Cardiac fibroblast (primary cell): ENCODE measurements at places on chromosomes 12 and 14.

GRCh38 chr12:124651516-124652273, 84.3 kb upstream of the NCOR2 start:
- DNase-seq: no peak

DNA sequence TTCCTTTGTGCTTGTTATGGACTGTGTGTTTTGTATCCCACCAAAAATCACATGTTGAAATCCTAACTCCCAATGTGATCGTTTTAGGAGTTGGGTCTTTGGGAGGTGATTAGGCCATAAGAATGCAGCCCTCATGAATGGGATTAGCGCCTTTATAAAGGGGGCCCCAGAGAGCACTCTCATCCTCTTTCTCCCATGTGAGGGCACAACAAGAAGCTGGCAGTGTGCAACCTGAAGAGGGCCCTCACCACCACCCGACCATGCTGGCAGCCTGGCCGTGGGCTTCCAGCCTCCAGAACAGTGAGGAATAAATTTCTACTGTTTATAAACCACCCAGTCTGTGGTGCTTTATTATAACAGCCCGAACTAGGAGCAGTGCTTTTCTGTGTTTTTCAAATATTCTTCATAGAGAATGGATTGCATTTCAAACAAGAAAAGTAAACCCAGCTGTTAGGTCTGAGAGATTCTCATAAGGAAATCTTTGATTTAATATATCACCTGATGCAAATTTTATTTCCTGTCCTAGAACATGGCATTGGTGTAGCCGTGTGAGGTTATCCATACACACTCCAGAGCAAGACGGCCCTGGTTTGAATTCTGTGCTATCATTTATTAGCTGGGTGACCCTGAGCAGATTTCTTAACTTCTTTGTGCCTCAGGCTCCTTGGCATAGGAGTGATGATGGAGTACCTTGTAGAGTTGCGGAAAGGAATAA, 27.8 kb downstream of the HSPB8 start:
- no peak for DNase-seq

DNA sequence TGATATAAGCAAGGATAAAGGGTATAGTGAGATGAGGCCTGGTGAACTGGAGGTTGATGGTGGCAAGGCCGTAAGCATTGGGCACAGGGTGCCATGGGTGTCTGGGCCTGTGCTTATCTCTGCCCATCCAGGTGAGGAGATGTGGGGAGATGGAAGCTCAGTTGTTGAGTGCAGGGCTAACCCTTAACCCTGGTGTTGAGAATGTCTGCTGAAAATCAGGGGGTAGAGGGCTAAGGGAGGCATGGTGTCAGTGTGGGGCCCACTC, 86.1 kb downstream of the SYNE2 start:
- no peak for DNase-seq

GRCh38 chr12:46468813-46469212, 96.2 kb upstream of the SLC38A2 start:
- no peak for DNase-seq

GRCh38 chr14:21107283-21107800, 6.5 kb downstream of the TMEM253 start:
- DNase-seq: no peak

- DNase-seq: no peak
Observed at GRCh38 chr14:25803386-25804018, 753.6 kb upstream of the STXBP6 start.

DNA sequence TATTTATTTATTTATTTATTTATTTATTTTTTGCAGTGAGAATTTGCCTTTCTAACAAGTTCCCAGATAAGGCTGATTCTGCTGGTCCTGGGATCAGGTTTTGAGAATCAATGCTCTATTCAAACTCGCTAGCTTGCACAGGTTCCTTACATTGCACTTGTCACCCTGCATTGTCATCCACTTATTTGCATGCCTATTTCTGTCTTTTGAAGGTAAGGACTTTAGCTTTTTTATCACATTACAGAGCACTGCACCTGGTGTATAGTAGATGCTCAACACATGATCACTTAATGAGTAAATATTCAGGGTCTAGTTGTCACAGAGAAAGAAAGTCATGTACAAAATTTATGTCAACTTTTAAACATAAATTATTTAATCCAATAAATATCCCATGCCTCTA, 219.7 kb upstream of the BTG1 start:
- DNase-seq: no peak

- no peak for DNase-seq
Observed at GRCh38 chr14:97057238-97058073, 260.3 kb downstream of the VRK1 start.

DNA sequence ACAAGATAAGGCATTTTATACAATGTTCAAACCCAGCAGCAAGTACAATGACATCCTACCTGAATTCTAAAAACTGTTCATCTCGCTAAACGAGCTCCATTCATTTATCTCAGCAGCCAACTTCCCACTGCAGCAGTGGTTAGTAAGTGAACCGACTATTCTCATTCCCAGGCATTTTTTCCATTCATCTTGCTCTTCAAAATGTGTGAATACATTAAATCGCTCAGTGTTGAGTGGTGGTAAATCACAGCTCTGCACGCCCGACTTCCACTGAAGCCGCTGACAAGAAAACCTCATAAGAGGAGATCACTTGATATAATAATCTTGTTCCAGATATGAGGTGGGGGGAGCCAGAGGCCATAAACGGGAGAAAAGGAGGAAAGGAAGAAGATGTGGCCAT, 746.2 kb upstream of the USP15 start:
- no peak for DNase-seq

DNA sequence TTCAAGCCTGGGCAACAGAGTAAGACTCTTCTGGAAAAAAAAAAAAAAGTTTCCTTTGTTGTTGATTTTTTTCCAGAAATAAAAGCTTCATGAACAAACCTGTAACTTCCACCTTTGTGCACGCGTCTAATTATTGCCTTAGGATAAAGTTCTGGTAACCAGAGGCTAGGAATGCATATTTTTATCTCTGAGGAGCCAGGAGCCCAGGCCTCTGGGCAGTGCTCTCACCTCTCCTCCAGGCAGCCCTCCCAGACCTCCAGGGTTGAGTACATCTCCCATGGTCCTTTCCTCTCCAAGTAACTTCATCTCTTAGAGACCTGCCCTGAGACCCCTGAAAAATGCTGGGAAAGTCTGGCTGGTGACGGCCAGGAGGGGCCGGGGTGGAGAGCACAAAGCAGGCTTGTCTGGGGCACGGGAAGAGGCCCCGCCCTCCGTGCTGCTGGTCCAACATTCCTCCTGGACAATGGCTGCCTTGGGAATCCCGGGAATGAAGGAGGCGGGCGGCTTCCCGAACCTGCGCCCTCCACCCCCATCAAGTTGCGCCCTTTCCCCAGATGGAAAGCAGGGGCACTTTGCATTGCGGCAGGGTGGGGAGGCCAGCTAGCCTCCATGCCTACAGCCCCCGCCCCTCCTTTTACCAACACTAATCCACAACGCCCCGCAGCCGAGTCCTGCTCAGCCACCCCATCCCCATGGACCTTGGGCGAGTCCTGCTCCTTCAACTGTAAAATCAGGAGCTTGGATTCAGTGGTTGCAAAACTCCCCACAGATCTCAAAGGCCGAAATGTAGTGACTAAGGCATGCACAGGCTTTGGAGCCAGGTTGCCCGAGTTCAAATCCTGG, 7.3 kb upstream of the FIGNL2 start:
- DNase-seq: no peak

- no peak for DNase-seq
Observed at GRCh38 chr14:88164906-88165534, 158.0 kb downstream of the KCNK10 start.

DNA sequence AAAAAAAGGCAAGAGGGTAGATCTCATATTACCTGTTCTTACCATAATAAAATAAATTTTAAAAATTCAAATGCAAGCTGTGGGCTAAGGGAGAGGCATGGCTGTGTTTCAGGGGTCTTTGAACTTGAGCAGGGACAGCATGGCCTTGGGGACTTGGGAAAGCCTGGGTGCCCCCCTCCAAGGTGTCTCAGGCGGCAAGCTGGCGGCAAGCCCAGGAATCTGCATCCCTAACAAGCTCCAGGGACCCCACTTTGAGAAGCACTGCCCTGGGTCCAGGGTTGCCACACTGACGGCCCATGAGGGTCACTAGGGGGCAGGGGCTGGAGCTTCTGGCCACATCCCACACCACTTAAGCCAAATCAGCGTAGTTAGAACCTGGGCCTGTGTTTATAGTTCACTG, 193.8 kb downstream of the SLC15A4 start:
- DNase-seq: no peak

DNA sequence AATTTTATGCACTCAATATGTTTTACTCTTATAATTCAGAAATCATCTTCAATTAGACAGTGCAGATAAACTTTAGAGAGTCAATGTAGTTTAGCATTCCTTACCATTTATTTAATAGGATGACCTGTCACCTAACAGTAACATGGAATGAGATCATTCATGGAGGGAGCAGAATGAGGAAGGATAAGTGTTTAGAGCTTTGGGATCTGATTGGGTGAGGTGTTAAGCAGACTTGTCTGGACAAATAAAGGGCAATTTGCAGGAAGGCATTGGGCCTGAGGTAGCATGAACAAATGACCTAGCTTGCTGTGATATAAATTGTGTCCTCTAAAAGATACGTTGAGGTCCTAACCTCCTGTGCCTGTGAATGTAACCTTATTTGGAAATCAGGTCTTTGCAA, 187.4 kb downstream of the C12orf42 start:
- DNase-seq: no peak

DNA sequence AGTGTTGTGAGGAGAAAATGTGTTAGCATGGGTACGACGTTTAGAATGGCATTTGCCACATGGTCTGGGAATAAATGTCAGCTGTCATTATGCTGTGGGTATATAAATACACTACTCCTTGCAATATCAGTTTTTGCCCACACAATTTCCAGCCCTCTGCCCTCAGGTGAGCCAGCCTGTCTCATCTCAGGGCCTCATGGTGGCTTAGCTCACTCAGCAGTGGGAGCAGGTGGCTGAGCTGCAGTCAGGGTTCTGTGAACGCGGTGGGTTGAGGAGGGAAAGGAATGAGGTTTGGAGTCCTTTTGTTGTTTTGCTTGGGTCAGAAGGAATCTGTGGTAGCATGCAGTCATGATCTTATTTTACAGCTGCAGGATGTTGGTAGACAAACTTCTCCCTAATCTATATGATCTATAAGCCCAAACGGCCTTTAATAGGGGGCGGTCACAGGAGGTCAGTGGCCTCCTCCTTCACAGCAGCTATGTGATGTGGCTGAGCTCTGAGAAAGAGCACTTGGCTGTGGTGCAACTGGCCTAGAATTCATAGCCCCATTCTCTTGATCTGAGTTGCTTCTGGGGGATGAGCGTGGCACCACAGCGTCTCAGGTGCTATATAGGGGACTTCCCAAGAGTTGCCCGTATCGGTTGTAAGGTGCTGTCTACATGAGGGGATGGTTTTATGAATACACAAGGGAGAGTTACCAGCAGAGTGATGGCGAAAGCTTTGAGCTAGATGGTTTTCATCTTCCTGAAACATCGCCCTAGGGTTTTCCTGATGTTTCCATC, 27.8 kb upstream of the KCNA5 start:
- DNase-seq: no peak

DNA sequence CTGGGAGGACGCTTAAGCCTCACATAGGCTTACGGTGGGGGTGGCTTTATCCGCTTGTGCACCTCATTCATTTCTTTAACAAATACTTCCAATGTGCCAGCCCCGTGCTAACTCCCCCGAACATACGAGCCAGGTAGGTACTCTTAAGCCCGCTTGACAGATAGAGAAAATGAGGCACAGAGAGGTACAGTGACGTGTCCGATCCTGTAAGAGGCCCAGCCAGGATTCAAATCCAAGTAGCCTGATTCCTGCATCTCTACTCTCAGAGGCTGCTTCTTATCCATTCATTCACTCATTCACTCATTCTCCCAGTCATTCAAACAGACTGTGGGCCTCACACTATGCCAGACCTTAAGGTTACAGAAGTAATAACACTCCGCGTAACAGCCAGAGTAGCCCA, 477 bp downstream of the OAS3 start:
- DNase-seq: no peak

GRCh38 chr14:100159094-100159864, at the start of gene DEGS2:
TSS of gene DEGS2 (minus strand) at chr14:100159645. CDS start at chr14:100159587, 58 bp downstream.
- no peak for DNase-seq

DNA sequence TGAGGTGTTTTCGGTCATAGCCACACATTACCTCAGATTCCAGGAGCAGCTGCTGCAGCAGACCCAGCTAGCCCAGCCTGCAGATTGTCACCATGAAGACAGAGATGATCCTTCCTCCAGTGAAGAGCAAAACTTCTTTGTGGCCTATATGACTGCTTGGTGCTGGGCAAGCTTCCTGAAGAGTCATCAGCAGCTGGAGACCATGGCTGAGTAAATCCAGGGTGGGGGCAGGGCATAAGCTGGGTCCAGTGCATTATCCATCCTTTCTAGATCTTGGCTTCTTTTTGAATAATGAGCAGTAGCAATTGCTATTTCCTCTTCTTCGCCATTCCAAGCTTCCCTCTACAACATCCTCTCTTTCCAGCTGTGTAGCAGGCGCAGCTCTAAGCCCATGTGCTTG, 373.1 kb upstream of the DDHD1 start:
- no peak for DNase-seq

GRCh38 chr12:132955094-132956010, 754 bp downstream of the ZNF605 start:
- peak; percentile 72 for DNase-seq
